ENCODE measurements at places on chromosomes 5 and 9. TPM values are rescaled to one million over a fixed set of nuclear protein-coding genes. Genes with fewer than 3 reads are reported as not detected.

SV2C gene
- not detected for total RNA-seq

- DNase-seq = no peak
- no peaks in the 10 kb centered on the region for H3K36me3 ChIP-seq
- no peaks in the 10 kb centered on the region for H3K27me3 ChIP-seq
Measured at GRCh38 chr5:26231316-26231715, 807.1 kb downstream of the CDH9 start.

EGFLAM gene
- 1.1 TPM for total RNA-seq

GRCh38 chr5:163362840-163363371 is 74.5 kb upstream of the CCNG1 start:
- no peak overlapping the region for H3K4me3 ChIP-seq
- no peaks in the 10 kb centered on the region for H3K36me3 ChIP-seq
- no peak for DNase-seq
- H3K4me1 ChIP-seq = no peaks in the 10 kb centered on the region
- no peak overlapping the region for H3K27ac ChIP-seq

SCGB3A2 gene
- total RNA-seq = not detected

DNA sequence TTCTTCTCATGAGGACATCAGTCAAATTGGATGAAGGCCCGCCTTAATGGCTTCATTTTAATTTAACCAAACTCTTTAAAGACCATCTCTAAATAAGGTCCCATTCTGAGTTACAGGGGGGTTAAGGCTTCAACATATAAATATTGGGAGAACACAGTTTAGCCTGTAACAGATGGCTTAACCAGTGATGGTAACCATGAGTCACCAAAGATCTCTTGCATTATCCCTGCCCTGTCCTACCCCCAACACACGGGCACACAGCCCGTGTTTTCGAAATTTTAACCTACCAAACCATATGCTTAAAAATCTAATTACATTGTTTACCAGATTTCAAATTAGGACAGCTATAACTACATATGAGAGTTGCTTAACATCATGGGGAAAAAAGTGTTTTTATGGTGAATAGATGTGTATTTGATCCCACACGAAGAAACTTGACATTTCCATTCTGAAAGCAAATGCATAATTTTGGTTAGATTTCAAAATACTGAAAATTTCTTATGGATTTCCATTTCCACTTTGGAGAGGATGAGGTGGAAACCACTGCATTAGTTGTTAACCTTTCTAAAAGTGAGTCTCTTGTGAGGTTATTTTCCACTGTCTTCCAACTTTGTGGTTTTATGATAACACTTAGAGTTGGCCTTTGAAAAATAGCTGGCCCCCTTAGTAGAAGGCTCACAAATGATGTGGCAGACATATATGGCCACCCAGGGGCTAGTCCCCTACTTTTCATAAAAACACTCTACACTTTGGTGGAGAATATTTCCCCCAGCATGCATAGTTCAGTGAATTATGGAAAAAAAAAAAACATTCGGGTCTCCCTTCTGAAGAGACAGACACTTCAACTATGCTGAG is 849.3 kb downstream of the TLE1 start:
- H3K4me1 ChIP-seq = no peaks in the 10 kb centered on the region
- no peaks in the 10 kb centered on the region for H3K36me3 ChIP-seq
- H3K27me3 ChIP-seq = no peaks in the 10 kb centered on the region
- H3K27ac ChIP-seq = no peak overlapping the region
- no peak for DNase-seq
- H3K4me3 ChIP-seq = no peak overlapping the region

- H3K4me1 ChIP-seq = no peaks in the 10 kb centered on the region
- H3K27ac ChIP-seq = no peak overlapping the region
- no peaks in the 10 kb centered on the region for H3K36me3 ChIP-seq
- DNase-seq = no peak
Measured at GRCh38 chr5:94025788-94026473, 284.5 kb upstream of the POU5F2 start.

- H3K27me3 ChIP-seq = no peaks in the 10 kb centered on the region
- H3K36me3 ChIP-seq = no peaks in the 10 kb centered on the region
- no peaks in the 10 kb centered on the region for H3K4me1 ChIP-seq
- DNase-seq = no peak
- no peak overlapping the region for H3K27ac ChIP-seq
- H3K4me3 ChIP-seq = no peak overlapping the region
Measured at GRCh38 chr9:89743216-89743572, 138.4 kb downstream of the GADD45G start.

- peak; percentile 65 for DNase-seq
- H3K4me3 ChIP-seq = peak overlapping the region; percentile 96
- H3K27ac ChIP-seq = peak overlapping the region; percentile 4
- peaks cover 5% of the 10 kb centered on the region for H3K4me1 ChIP-seq
Measured at GRCh38 chr9:73152543-73152844, 829 bp downstream of the ANXA1 start.

PCDHGA6 gene
- total RNA-seq = 4.2 TPM

DNA sequence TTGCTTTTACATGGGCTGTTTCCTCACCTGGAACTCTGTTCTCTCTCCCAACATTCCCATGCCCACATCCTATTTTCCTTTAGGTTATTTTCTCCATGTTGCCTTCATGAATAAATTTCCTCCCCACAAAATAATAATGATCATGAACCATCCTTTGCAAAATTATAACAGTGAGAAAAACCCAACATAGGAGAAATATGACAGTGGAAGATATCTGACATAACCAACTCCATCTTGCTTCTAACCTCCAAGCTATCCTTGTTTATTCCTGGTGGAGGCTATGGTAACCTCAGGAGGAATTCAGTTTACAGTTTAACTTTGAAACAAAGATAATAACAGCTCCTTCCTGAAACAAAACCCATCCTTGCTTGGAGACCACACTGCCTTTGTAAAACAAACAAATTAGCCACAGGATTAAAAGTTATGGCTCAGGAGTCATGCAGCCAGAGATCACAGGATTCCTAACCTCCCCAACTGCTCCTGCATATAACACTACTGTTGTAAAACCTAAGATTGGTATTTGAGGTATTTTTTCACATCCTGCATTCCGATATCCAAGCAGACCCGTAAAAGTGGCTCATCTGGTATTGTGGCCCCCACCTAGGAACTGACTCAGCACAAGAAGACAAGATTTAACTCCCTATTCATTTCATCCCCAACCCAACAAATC is 212.4 kb downstream of the TRIM32 start:
- no peaks in the 10 kb centered on the region for H3K4me1 ChIP-seq
- H3K36me3 ChIP-seq = no peaks in the 10 kb centered on the region
- H3K4me3 ChIP-seq = no peak overlapping the region
- peak; percentile 45 for DNase-seq

CNOT6 gene
- total RNA-seq = 10.8 TPM

DNA sequence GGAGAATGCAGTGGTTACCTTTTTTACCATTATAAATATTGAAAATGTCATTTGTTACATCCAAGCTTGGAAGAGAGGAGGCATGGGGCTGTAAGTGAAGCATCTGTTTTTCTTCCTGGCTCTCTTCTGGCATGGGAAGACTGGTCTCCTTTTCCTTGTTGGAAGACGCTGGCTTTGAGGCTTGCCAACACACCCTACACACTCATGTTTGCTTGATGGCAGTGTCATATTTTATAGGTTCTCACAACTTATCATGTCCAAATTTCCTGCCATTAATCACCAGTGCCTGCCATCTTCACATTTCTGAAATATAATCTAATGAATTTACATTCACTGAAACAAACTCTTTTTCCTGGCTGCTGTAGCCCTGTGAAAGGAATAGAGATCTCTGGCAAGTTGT is 252.9 kb downstream of the MAN2A1 start:
- no peaks in the 10 kb centered on the region for H3K36me3 ChIP-seq
- H3K27ac ChIP-seq = no peak overlapping the region
- no peak for DNase-seq
- no peak overlapping the region for H3K4me3 ChIP-seq

DNA sequence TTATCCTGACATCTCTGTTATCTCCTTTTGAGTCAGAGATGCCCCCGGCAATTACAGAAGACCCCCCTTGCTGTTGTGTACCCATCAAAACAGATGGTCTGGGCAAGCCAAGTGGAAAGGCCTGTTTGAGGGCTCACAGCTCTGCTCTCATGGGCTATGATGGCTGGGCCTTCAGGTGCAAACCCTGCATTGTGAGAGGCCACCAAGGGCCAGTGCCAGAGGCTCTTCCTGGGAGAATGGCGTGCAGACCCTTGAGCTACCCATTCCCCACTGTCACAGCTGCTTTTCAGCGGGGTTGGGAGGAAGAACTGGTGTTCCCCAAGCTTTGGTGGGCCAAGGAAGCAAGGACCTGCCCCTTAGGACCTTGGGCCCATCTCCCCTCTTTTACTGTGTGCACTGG is 174.7 kb upstream of the PPP1R26 start:
- DNase-seq = no peak
- H3K4me3 ChIP-seq = no peak overlapping the region
- H3K36me3 ChIP-seq = no peaks in the 10 kb centered on the region
- H3K4me1 ChIP-seq = no peaks in the 10 kb centered on the region
- H3K27ac ChIP-seq = no peak overlapping the region
- no peaks in the 10 kb centered on the region for H3K27me3 ChIP-seq

CDH10 gene
- total RNA-seq = 0.18 TPM

DNA sequence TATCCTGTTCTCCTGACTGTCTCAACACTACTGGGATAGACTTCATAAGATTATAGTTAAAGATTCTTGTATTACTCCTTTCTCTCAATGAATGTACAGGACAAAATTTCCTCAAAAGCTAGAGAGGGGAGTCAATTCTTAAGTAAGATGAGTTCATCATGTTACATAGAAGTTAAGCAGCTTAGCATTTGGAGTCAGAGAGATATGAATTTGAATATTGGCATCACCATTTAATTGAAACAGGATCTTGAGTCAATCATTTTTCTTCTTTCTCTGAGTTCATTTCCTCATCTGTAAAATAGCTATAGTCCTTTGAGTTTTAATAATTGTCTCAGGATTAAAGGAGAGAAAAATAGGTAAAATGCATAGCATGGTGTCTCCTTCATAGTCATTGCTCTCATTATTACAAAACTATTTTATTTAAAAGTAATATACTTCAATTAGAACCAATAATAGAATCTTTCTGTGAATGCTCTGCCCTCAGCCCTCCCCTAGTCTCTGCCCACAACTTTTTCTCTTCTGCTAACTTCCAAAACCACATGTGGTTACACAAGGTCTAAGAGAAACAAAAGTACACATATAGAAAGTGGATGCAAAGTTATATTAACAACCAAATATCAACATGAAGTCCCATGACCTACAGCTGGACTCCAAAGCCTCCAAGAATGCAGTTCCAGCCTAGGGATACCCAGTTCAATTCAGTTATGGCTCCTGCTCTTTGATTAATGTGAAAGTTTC is 265.6 kb downstream of the TLE1 start:
- no peaks in the 10 kb centered on the region for H3K36me3 ChIP-seq
- H3K27me3 ChIP-seq = no peaks in the 10 kb centered on the region
- no peak overlapping the region for H3K27ac ChIP-seq
- H3K4me3 ChIP-seq = no peak overlapping the region

ZNF879 gene
- total RNA-seq = 3.4 TPM

RNF44 gene
- 0.83 TPM for total RNA-seq

GRCh38 chr5:10725636-10726035 is 35.4 kb downstream of the DAP start:
- no peak for DNase-seq
- H3K36me3 ChIP-seq = peaks cover 12% of the 10 kb centered on the region
- no peak overlapping the region for H3K4me3 ChIP-seq
- H3K27ac ChIP-seq = 0 out of 2 replicates have a peak overlapping the region, but pooled peaks have one; percentile 22
- no peaks in the 10 kb centered on the region for H3K27me3 ChIP-seq

DNA sequence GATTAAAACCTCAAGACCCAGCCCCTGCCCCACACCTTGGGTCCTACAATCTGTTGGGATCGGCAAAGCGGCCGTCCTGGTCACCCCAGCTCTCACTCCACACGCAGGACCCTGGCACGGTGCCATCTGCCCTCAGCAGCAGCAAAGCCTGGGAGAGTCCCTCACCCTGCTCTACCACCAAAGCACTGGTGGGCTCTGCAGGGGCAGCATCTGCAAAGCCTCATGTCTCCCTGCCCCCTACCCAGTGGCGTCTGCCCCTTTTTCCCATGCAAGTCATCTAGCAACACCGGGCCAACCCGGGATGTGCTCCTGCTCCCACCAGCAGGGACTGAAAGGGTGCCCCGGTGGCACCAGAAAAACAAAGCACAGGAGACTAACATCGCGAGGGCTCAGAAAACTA is 19.6 kb upstream of the CNOT6 start:
- no peak overlapping the region for H3K4me3 ChIP-seq
- H3K36me3 ChIP-seq = no peaks in the 10 kb centered on the region
- H3K27ac ChIP-seq = no peak overlapping the region
- no peaks in the 10 kb centered on the region for H3K4me1 ChIP-seq

- H3K4me1 ChIP-seq = peaks cover 5% of the 10 kb centered on the region
- no peaks in the 10 kb centered on the region for H3K36me3 ChIP-seq
- no peak overlapping the region for H3K4me3 ChIP-seq
- peak overlapping the region; percentile 64 for H3K27ac ChIP-seq
- H3K27me3 ChIP-seq = no peaks in the 10 kb centered on the region
Measured at GRCh38 chr9:107727086-107727780, 237.7 kb upstream of the KLF4 start.

DNA sequence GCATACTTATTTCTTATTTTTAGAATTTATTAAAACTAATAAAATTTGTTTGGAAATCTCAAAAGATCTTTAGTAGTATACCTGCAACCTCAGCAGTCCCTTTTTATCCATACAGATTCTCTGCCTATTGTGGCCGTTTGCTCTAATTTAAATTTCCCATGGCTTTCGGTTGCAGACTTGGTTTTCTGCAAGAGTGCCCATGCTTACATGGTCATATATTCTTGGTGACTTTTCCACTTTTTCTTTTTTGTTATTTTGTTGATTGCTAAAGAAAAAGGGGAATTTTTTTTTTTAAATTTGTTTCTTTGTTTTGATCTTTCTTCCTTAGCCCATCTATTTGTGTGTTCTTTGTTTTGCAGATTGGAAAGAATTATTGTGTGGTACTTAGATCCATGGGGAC is 20.6 kb downstream of the ZCCHC7 start:
- no peak overlapping the region for H3K27ac ChIP-seq
- peaks cover 4% of the 10 kb centered on the region for H3K36me3 ChIP-seq
- no peaks in the 10 kb centered on the region for H3K4me1 ChIP-seq
- DNase-seq = no peak
- no peak overlapping the region for H3K4me3 ChIP-seq

DNA sequence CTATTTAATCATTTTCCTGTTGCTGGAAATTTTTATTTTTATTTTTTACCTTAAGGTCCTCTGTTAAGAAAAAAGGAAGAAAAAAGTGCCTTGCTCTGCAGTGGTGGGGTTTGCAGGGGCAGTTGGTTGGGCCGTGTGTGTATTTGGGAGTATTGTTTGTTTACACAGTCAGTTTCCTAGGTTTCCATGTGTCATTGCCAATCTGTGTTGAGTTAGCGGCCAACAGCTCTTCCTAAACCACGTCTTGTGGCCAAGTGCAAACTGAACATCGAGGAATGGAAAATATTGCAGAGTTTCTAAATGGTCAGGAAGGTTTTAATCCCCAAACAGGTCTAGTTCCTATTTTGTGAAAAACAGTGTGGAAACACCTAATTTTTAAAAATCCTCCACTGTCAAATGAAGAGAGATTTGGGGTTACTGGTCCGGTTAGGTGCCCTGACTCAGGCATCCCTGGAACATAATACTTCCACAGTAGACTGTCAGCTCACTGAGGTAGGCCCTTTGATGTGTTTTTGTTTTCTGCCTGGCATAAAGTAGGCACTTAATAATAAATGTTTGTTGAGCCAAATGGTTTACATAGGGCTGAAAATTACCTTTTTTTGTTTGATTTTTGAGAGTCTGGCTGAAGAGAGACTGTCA is 37.0 kb downstream of the MAMDC2 start:
- no peak overlapping the region for H3K4me3 ChIP-seq
- H3K27me3 ChIP-seq = no peaks in the 10 kb centered on the region
- H3K4me1 ChIP-seq = peaks cover 1% of the 10 kb centered on the region
- H3K27ac ChIP-seq = no peak overlapping the region
- DNase-seq = peak; percentile 74

GRCh38 chr9:19470567-19470966 is 61.8 kb downstream of the ACER2 start:
- H3K4me1 ChIP-seq = no peaks in the 10 kb centered on the region
- H3K27me3 ChIP-seq = peaks cover 24% of the 10 kb centered on the region
- no peak overlapping the region for H3K27ac ChIP-seq
- H3K36me3 ChIP-seq = no peaks in the 10 kb centered on the region
- DNase-seq = no peak

Measured in IMR-90 (cell line).